ENCODE measurements at places on chromosomes 1 and 21.

DNA sequence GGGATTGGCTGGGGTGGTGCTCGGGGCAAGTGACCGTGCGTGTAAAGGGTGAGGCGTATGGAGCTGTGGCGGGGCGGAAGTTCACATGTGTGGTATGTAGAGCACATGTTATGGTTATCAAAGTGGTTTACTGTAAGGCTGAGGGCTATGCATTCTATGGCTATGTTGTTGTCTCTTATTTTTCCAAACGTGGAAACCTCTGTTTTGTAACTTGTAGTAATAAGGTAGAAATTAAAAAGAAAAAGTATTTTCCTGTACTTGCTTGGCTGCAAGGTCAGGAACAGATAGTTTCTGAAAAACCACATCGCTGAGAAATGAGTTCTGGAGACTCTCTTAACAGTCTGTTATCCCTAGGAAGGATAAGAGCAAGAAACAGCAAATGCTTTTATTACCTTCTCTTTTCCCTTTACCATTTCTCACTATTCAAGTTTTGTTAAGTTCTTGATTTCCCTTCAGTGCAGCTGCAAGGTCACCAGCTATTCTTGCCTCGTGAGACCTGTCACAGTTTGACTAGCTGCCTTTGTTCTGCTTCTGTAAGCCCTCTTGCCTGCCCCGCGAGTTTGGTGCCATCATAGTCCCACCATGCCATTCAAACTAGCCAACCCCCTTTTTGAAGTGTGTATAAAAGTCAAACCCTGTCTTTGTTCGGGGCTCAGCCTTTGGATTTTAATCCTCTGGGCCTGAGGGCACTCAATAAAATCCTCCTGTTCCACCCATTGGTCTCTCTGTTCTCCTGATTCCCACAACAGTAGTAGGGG is 9.5 kb downstream of the RNU1-2 start:
- no peak for DNase-seq

DNA sequence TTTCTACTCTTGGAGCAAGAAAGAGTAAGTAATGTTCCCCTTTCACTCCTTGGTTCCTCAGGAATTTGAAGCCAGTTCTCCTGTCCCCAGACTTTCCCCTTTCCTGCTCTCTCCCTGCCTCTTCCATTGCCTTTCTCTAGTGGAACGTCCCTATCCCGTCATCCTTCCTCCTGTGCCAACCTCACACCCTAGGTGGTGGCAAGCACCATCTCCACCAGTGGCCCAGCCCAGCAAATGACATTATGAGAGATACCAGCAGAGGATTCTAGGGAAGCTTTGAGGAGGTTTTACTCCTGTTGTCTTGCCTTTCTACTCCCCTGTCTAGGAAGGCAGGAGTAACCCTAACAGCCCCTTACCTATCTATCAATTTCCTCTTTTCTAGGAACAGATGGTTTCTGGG is 8.1 kb upstream of the TACSTD2 start:
- no peak for DNase-seq

GRCh38 chr1:59601811-59602210 is 212.9 kb upstream of the HOOK1 start:
- no peak for DNase-seq

DNA sequence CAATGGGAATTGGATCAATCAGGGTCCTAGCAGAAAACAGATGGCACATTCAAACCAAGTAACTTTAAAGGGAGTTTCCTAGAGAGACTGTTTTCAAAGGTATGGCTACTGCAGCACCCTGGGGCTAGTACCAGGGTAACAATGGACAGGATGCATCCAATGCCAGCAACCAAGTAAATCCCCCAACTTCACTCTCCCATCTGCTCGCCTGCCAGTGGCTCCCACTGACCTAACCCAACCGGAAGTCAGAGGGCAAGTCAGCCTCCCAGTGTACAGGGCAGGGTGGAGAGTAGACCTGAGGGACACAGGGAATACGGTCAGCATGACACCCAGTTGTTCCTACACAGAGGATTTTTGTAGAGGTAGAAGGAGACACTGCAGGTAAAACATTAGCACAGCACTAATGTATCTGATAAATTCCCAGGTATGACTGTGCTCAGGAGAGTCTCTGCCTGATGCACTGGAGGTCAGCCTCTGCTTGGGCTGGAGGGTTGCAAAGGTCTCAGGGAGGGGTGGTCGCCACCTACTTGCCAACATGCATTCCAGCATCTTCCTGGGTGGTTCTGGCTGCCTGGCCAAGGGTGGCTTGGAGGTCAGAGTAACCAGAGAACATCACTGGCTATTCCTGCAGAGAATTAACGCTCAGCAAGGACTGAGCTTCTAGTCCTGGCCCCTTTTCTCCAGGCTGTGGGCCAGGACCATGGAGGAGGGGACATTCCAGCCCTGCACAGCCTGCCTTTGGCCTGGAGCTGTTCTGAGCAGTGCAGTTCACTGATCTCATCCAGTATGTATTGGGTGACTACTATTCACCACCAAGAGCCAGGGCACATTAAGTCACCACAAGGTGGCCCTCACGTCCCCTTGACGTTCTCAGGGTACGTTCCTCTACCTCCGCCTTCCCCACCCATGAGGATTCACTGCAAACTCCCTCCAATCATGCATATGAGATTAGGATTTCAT is 5.1 kb upstream of the GJA4 start:
- no peak for DNase-seq

- DNase-seq, result no peak
Measured at GRCh38 chr1:203625628-203626019, 1.0 kb upstream of the ATP2B4 start.

Data from stimulated activated CD8-positive, alpha-beta memory T cell treated with anti-CD3 and anti-CD28 coated beads, Interleukin-7, amount 100 ng/mL, for 1 hour (primary cell).